Left hindlimb (tissue), 1 donor: ENCODE measurements at places on chromosomes 5 and 9.

- no peak for DNase-seq
These were observed 227.8 kb upstream of the TRPM3 start for GRCh38 chr9:71349218-71349617.

DNA sequence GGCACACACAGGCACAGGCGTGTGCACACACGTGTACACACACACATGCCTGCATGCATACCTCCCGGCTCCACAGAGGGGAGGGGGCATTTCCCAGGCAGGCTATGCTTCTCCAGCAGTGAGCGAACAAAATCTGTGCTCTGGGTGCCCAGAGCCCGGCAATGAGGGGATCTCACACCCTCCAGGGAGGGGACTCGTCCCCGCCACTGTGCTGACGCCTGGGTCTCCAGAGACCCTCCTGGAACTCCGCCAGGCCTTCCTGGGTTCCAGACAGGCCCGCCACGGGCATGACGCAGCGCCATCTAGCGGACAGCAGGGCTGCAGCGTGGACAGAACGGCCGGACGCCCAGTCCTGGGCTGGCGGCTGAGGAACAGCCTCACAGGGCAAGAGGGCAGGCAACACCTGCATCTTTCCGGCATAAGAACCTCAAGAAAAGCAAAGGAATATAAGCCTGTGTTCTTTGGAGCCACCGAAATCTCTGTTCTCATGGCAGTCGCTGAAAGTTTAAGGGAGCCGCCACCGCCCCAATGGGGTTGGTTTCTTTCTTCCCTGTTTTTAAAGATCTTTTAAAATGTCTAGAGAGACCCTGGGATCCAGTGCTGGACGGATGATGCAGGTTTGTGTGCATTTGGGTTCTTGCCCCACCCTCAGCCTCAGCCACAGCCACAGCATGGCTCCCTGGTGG lies 135.6 kb upstream of the PPP1R26 start:
- peak; percentile 55 for DNase-seq

DNA sequence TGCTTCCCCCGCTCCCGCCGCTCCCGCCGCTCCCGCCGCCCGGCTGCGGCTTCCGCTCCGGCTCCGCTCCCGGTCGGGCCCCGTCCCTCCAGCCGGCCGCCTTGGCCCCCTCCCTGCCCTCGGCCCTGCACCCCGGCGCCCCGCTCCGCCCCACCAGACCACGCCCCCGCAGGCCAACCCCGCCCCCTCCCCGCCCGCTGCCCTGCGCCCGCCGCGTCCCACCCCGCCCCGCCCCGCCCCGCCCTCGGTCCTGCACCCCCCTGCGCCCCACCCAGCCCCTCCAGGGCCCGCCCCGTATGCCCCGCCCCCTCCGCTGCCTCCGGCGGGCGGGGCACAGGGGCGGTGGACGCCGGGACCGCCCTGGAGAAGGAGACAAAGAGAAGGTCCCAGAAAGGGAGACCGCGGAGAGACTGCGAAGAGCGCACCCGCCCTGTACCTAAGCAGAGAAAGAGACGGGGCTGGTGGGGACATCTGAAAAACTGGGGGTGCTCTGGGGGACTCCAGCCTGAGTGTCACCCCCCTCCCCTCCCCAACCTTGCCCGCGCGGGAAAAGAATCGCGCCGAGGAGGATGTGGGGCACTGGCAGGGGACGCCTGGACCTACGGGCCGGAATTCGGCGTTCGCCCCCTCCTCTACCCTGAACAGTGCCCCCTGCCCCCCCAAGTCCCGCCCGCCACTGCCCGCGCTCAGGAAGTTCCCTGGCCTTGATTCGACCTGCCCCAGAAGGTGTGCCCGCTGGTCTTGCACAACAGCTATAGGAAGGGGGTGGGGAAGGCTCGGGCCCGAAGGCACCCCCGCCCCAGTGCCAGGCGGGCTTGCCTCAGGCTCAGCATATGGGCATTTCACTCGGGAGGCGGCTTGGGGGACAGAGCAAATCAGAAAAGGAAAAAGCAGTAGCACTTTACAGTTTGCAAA lies 42.8 kb upstream of the STXBP1 start:
- DNase-seq = peak; percentile 93

DNA sequence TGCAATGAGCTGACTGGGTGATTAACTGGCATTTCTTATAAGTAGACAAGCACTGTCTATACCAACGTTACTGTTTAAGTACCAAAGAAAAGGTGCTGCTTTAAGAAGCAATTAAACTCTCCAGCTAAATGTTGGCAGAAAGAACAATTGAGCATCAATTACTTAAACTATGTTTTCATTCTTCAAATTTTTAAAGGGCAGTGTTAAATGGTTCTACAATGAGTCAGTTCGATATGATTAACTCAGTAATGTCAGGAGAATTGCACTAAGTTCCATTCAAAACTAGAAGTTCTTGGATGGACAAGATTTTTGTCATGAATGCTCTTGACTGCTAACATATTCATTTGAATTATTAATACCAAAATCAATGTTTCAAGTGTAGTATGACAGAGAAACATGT lies 593.7 kb downstream of the DNAH5 start:
- DNase-seq = no peak

GRCh38 chr5:76714751-76715485 lies 1.0 kb upstream of the F2R start:
- DNase-seq = peak; percentile 46

- DNase-seq = no peak
These were observed 12.3 kb upstream of the MRNIP start for GRCh38 chr5:179870952-179871351.

DNA sequence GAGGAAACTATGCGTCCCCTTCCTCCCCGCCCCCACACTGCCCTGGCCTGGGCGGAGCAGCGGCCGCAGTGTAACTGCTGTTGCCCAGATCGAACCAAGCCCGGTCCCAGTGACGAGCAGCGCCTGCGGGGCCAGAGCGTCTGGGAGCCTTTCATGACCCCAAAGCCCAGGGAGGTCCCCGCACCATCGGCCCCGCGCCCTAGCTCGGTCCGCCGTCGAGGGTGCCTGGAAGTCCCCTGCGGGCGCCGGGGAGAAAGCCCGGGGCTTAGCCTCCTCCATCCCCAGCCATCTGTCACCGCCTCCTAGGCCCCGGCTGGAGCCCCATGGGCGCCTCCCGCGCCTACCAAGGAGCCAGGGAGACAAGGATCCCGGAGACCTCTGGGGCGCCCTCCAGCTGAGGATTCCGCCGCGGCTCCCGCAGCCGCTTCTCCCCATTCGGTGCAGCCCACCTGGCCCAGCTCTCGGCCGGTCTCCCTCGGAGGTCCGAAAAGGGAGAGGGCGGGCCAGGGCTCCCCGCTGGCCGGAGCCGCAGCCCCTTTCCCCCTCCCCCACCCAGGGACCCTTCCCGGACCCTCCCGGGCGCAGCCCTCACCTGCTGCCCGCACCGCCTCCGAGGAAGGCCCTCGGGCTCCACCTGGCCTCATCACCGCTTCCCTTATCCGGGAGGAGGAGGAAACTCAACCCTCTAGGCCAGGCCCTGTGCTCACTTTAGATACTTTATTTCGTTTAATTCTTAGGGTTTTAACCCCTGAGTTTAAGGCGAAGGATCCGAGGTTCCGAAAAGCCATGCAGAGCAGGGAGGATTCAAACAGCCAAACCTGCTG lies 45.6 kb downstream of the APTX start:
- no peak for DNase-seq

DNA sequence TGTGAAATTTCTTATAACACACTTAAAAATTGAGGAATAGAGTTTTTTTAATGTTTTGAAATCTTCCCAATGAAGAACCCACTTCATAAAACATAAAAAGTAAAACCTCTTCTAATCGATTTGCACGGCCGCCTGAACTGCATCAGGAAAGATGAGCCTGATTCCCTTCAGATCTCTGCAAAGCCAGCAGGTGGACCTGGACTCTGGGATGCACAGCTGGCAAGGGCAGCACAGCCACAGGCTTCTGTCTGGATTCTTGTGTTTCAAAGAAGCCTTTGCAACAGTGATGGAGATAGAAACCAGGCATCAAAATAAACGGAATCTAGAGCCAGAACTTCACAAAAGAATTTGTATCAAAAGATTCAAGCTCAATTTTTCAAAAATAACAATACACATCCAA lies 36.0 kb upstream of the SPATA31C2 start:
- no peak for DNase-seq

DNA sequence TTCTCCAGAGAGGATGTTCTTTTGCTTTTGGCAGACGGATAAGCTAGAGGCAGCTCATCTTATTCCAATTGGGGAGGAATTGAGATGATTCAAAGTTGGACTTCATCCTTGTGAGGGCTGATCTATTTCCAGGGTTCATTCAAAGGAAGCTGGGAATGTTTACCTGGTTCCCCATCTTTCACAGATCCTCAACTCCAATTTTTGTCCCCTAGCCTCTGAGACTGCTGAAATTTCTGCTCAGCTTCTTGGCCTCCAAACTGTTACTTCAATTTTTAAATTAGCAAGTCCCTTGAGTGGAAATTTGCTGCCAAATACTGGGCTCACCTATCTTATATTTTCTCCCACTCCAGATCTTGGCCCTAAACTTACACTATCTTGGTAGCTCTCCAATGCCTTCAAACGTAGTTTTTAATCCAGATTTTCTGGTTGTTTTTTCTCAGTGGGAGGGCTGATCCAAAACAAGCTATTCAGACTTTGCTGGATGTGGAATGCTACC lies 93.9 kb upstream of the NEK6 start:
- no peak for DNase-seq

DNA sequence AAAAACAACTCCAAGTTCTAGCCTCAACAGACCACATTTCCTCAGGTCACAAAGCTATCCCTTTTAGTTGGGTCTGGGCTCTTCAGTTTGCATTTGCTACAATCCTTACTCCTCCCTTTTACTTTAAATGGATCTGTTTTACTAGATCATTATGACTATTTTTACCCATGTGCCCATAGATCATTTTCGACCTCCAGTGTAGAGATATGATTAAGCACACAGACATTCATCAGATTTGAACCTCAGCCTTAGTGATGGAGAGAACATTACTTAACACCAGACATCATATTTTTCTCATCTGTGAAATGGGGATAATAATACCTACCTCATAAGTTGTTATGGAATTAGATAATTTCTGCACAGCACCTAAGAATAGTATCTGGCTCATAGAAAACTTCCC lies 141.9 kb downstream of the NPR3 start:
- DNase-seq = no peak

DNA sequence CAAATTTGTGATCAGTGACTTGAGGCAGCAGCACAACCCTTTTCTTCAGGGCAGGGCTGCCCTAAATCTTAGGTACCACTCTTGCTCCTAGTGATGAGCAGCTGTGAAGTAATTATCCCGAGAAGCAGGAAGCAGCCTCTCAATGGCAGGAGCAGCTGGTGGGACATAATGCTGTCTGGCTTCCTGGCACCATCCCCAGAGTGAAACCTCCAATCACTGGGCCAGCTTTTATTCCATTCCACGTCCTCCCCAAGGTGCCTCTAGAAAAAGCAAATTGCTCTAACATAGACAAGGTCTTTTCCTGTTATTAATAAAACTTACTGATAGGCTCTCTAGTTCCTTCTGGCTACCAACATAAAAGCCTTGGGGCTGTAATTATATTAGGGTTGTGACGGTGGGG lies 154.0 kb downstream of the FRMD3 start:
- DNase-seq = peak; percentile 32

DNA sequence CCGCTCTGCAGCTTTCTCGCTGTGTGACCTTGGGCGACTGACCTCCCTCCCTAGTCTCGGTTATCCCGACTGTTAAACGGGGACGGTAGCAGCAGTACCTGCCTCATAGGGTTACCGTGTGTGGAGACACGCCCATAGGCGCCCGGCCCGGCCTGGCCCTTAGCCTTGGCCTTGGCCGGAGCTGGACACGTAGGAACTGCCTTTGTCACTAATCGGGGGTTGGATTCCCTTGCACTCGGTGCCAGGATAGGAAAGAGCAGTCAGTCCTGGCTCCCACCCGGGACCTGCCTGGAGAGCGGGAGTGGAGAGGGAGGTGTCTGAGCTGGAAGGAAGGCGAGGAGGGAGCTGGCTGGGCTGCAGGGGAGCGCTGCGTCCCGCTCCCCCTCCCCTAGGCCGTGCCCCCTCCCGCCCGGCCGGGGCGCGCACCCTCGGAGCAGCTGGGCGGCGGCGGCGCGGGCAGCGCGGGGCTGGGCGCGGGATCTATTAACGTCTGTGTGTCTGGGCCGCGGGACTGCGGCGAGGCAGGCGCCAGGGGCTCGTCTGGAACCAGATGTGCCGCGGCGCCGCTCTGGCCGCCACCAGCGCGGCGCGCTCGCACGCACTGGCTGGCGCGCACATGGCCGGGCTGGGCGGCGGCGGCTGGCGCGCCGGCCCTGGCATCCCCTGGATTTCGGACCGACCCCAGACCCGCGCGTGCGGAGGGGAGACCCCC lies 31.7 kb downstream of the PRRX2 start:
- peak; percentile 73 for DNase-seq

DNA sequence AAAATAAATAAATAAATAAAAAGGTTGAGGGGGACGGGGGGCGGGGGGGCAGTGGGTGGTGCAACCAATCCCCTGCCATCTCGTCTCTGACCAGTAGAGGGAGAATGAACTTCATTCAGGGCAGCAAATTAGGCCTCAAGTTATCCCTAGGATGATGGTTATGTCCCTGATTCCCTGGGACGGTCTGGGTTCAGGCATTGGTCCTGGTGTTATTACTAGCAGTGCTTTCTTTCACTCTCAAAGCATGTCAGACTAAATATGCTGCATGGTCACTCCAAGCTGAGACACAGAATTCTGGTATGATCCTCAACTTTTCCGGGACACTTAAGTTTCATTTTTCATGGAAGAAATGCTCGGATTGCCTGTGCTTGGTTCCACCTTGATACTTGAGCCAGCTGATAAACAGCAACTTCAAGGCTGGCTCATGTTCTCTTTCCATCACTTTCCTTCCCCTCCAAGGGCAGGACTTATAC lies 59.4 kb downstream of the DAP start:
- peak; percentile 51 for DNase-seq

DNA sequence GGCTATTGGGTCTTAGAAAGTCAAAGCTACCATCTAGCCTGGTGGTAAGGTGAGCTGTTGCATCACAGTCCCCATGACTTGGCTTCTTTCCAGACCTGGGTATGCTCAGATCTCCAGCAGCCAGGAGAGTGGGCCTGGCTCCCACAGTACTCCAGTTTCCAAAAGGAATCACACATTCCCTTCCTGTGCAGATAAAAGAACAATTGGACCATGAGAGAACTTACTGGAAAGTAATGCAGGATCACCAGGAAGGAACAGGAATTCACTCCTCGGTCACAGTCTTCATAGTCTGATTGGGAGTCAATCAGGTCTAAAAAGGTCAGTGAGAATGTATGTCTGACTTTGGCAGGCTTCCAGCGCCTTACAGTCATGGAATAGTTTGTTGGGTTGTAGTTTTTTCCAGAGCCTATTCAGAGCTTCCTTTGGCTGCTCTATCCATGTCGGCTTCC lies 47.8 kb upstream of the CD180 start:
- no peak for DNase-seq

DNA sequence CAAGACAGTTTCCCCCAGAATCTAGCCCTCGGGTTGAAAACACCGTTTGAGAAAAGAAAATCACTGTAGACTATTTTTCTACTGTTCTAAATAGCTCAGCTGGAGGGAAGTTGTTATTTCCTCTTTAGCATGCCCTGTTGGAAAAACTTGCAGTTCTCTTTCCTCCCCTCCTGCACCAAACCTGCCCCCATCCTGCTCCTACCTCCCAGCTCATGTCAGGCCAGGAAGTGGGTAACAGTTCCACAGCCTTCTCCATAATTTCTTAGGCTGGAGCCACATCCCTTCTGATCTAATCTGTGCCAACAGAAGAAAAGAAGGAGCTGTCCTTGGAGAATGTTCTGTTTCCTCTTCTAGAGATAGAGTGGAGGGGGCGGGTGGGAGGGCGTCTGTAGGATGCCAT lies 437.7 kb downstream of the SPOCK1 start:
- DNase-seq = no peak

- no peak for DNase-seq
These were observed 554.6 kb upstream of the CDH6 start for GRCh38 chr5:30638899-30639298.
